ENCODE measurements at places on chromosomes 4 and X.

- no peak for DNase-seq
These were observed 23.6 kb upstream of the TBC1D14 start for GRCh38 chr4:6885953-6886557.

DNA sequence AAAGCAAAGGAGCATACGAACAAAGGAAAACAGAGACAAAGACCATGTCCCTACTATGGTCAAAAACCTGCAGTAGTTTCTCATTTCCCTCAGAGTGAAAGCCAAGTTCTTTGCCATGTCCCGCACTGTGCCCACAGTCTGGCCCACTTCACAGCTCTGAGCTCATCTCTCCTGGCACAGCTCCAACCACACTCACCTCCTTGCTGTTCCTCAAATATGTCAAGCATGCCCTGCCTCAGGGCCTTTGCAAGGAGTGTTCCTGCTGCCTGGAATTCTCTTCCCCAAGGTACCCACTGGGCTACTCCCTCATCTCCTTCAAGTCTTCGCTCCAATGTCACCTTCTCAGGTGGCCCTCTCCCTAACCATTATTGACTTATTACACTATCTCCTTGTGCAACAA, 72.1 kb downstream of the COX18 start:
- DNase-seq: no peak

DNA sequence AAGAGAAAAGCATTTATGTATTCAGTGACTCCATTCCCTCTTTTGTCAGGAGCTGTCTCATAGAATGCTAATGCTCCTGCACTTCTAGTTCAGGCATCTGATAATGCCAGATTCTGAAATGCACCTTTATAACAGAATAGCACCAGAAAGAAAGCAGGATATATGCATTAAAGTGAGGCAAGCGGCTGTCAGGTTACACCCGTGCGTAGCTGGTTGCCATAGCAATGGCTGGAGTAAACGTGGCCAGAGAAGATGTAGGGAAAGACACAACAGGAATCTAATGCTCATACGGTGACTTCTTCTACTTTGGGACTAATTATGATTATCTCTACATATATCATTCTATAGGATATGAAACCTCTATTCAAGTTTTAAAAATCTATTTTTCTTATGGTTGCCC, 5.9 kb downstream of the EMCN start:
- no peak for DNase-seq

DNA sequence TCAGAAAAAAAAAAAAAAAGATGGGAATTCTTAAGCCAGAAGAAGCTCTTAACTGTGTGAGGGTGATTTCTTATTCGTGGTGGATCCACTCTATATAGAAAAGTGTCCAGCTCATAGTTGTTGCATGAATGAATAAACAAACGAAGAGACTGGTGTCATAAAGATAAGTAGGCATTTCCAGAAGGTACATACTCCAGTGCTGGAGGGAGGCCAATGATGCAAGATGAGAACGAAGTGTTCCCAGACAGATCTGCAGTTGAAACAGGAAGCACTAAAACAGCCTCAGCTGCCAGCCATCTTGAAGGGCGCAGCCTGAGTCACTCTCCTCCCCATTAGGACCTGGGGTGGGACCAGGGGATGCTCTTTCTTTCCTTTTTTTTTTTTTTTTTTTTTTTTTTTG, 47.4 kb upstream of the HOPX start:
- DNase-seq: no peak

- DNase-seq: no peak
These were observed 128.4 kb upstream of the GPC4 start for GRCh38 chrX:133543654-133544053.

DNA sequence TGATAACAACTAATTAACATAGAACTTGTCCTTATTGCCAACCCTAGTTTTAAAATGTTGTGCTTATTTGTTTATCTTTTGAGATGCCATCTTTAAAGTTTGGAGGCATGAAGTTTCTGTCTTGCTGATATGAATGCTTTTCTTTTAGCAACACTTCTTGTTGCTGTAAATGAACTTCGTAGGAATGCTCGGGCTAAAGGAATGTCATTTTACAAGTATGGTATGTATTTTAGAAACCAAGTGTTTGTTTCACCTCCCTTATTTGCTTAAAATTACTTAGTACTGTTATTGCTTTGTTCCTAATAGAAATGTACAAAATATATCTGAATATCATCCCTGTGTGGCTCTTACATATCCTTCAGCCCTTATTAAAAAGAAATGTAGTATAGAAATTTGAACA, 76.1 kb downstream of the SLC30A9 start:
- no peak for DNase-seq

DNA sequence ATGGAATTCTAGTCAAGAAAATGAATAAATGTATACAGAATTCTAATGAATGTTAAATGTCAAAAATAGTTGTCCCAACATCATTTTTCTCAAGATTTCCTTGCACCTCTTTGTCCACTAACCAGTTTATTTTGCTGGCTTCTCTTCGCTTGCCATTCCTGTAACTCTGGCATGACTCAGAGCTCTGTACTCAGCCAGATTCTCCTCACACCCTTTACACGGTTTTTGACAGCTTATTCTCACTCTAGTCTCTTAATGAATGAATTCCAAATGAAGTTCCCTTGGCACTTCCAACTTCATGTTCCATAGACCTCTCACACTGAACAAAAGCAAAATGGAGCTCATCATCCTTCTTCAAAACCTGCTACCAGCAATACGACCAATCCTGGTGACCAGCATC, 419.3 kb upstream of the SLIT2 start:
- no peak for DNase-seq

- DNase-seq: no peak
These were observed 1.4 kb downstream of the VEGFD start for GRCh38 chrX:15382813-15383212.

- DNase-seq: no peak
These were observed 21.2 kb upstream of the IRAK1 start for GRCh38 chrX:154040863-154041262.

DNA sequence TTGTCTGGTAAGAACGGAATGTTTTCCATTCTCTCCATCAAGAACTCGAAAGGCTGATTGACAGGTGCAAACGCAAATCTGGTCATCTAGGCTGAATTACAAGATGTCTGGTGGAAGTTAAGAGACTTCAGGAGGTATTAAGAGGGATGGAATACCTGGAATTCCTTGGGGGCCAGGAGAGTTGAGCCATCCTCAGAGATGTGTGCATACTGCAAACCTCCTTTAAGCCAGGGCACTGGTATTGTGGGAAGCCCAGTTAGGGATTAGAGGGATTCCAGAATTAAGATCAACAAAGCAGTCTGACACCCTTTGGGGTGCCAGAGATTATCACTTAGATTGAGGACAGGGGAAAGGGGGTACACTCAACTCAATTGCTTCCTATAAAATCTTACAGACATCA, 151.4 kb downstream of the VCX3A start:
- DNase-seq: no peak

GRCh38 chr4:74056858-74057562, 18.5 kb upstream of the CXCL3 start:
- no peak for DNase-seq

DNA sequence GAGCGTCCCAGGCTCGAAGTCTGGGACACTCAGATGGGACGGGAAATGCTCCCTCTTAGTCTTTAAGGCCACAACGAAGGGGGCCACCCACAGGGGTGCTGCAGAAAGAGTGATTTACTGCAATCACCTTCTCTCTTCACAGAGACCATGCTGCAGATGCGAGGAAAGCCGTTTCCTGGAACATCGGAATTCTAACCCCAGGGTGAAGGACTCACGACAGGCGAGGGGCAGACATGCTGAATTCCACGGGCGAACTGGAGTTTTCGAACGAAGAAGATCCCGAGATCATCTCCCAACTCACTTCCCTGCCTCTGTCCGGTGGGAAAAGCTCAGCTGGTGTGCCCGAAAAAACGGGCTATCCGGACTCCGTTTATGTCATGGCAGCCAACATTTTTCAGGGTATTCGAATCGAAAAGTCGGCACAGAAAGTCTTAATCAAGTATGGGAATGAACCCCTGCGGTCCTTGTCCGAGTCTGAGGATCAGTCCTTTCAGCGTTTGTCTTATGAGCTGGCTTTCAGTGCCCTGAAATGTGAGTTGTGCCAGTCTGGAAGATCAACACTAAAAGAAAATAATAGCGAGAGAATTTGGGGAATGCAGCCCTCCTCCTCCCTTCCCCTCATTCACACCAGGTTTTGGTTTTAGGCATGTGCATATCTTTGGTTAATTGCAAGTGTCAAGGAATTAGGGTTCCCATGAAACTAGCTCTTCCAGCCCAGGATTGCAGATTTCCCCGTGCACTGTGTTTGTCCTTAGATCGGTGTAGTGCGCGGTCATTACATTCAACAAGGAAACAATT, 905 bp downstream of the NSUN7 start:
- peak; percentile 54 for DNase-seq

DNA sequence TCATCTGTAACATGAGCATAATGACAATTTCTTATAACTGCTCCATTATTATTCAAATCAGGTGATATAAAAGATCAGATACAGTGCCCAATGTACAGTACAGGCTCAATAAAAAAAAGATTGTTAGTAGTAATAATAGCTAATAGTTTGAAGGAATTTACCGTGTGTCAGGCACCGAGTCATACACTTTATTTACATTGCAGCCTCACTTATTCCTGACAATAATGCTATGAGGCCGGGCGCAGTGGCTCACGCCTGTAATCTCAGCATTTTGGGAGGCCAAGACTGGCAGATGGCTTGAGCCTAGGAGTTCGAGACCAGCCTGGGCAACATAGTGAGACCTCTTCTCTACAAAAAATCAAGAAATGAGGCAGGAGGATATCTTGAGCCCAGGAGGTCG, 10.1 kb upstream of the MAP7D3 start:
- DNase-seq: no peak

GRCh38 chr4:99457270-99457669, 22.1 kb upstream of the ADH7 start:
- no peak for DNase-seq

GRCh38 chrX:110563282-110563681, 204.6 kb downstream of the RTL9 start:
- no peak for DNase-seq

Measured in neuronal stem cell (in vitro differentiated cells).